ENCODE measurements at places on chromosomes 5 and 9. TPM values are rescaled to one million over a fixed set of nuclear protein-coding genes. Genes with fewer than 3 reads are reported as not detected.

Gene OLFML2A
- total RNA-seq, result 0.88 TPM

Gene MEGF10
- total RNA-seq, result 0.71 TPM

Gene CEMIP2
- total RNA-seq, result 89.0 TPM

DNA sequence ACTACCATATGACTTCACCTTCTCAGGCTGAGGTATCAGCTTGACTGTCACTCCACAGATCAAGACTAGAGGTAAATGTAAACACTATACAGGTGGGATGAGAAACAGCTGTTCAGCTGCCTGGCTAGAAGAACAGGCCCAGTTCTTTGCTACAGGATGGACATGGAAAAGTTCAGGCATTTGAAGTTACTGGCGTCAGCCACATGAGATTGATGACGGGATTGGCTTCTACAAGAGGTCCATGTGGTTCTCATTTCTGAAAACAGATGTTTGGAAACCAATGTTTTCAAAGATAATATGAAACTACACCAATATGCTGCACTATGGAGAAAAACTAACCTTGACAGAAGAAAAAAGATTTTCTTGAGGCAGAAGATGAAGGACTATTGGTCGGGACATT, 324.1 kb downstream of the CDH10 start:
- no peaks in the 10 kb centered on the region for H3K36me3 ChIP-seq
- no peak overlapping the region for H3K27ac ChIP-seq
- no peak for DNase-seq
- H3K4me3 ChIP-seq, result no peak overlapping the region
- no peaks in the 10 kb centered on the region for H3K4me1 ChIP-seq

GRCh38 chr9:3308609-3309008, 217.2 kb downstream of the RFX3 start:
- H3K27me3 ChIP-seq, result no peaks in the 10 kb centered on the region
- no peak overlapping the region for H3K27ac ChIP-seq
- H3K4me3 ChIP-seq, result no peak overlapping the region
- no peaks in the 10 kb centered on the region for H3K4me1 ChIP-seq
- no peak for DNase-seq

GRCh38 chr5:39367711-39368110, 3.4 kb upstream of the C9 start:
- peaks cover 20% of the 10 kb centered on the region for H3K4me1 ChIP-seq
- H3K27me3 ChIP-seq, result no peaks in the 10 kb centered on the region
- no peak overlapping the region for H3K4me3 ChIP-seq
- no peak for DNase-seq
- no peaks in the 10 kb centered on the region for H3K36me3 ChIP-seq

GRCh38 chr5:178439493-178440180, 150.6 kb downstream of the COL23A1 start:
- no peaks in the 10 kb centered on the region for H3K4me1 ChIP-seq
- no peak overlapping the region for H3K4me3 ChIP-seq
- no peaks in the 10 kb centered on the region for H3K36me3 ChIP-seq
- DNase-seq, result no peak
- H3K27ac ChIP-seq, result no peak overlapping the region

GRCh38 chr9:133768859-133769510, 30.8 kb upstream of the SARDH start:
- peaks cover 21% of the 10 kb centered on the region for H3K36me3 ChIP-seq
- no peaks in the 10 kb centered on the region for H3K27me3 ChIP-seq
- H3K4me3 ChIP-seq, result no peak overlapping the region
- no peak overlapping the region for H3K27ac ChIP-seq
- no peaks in the 10 kb centered on the region for H3K4me1 ChIP-seq
